ENCODE measurements at places on chromosomes 13 and 19. TPM values are rescaled to one million over a fixed set of nuclear protein-coding genes. Genes with fewer than 3 reads are reported as not detected.

Gene S1PR4
- polyA plus RNA-seq, result 902 TPM

Gene EHD2
- polyA plus RNA-seq, result not detected

Gene ZNF90
- 0.54 TPM for polyA plus RNA-seq

Gene RABAC1
- 252 TPM for polyA plus RNA-seq

Gene SHISA2
- not detected for polyA plus RNA-seq

Gene ZNF486
- 6.4 TPM for polyA plus RNA-seq

Gene EFNA2
- not detected for polyA plus RNA-seq

Gene RUVBL2
- 60.2 TPM for polyA plus RNA-seq

Gene KIR2DL3
- polyA plus RNA-seq, result not detected

Gene PVR
- polyA plus RNA-seq, result 0.25 TPM

Gene CEACAM20
- polyA plus RNA-seq, result not detected

Gene MCEMP1
- not detected for polyA plus RNA-seq

Gene ZNF99
- polyA plus RNA-seq, result not detected

Gene ZNF229
- polyA plus RNA-seq, result 0.87 TPM

Gene BBC3
- polyA plus RNA-seq, result 4.6 TPM

Gene HCN2
- not detected for polyA plus RNA-seq

Gene ZNF682
- 6.4 TPM for polyA plus RNA-seq

Data from CD4-positive, CD25-positive, alpha-beta regulatory T cell (primary cell).